ENCODE measurements at places on chromosomes 11 and 22. TPM values are rescaled to one million over a fixed set of nuclear protein-coding genes. Genes with fewer than 3 reads are reported as not detected.
A peak's percentile ranks its signal among the peaks of the same experiment; 100 is the strongest.

The DDI1 gene
- total RNA-seq: not detected

The IFITM5 gene
- total RNA-seq: not detected

DNA sequence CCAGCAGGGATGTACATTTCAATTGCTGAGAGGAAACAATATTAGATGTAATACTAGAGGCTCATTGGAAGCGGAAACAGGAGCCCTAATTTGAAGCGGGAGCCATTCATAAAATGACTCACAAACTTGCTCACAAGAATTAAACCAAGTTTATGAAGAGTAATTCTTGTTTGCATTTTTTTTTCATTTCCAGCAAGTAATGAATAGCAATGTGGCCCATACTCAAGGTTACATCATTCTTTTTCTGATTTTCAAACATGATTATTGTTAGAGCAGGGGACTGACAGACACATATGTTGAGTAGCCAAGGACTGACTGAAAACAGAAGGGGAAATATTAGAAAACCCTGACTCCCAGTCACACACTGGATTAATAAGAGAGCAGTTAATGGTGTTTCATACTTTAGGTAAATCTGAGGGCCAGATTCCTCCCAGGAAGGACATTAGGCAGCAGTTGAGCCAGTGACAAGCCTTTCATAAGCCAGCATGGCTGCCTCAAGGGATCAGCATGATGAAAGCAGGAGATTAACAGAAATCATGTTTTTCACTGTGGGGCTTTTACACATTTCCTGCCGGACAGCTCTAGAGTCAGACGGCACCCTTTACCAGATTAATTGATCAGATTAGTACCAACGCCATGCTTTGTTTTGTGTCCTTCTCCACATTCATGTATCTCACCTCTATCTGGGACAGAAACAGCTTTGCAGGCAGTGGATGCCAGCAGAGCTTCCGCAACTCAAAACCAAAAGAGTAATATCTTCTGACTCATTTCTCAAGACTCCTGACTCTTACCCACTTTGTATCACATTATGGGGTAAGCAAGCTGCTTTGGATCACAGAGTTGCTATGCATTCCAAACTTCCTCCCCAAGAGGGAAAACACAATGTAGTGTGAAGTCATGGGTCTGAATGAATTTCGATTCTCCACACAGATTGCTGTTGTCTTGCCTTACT is 831.6 kb downstream of the KCNA4 start:
- H3K27me3 ChIP-seq: no peaks in the 10 kb centered on the region
- H3K4me1 ChIP-seq: no peaks in the 10 kb centered on the region
- H3K27ac ChIP-seq: no peak overlapping the region
- H3K4me3 ChIP-seq: no peak overlapping the region
- no peak for DNase-seq

DNA sequence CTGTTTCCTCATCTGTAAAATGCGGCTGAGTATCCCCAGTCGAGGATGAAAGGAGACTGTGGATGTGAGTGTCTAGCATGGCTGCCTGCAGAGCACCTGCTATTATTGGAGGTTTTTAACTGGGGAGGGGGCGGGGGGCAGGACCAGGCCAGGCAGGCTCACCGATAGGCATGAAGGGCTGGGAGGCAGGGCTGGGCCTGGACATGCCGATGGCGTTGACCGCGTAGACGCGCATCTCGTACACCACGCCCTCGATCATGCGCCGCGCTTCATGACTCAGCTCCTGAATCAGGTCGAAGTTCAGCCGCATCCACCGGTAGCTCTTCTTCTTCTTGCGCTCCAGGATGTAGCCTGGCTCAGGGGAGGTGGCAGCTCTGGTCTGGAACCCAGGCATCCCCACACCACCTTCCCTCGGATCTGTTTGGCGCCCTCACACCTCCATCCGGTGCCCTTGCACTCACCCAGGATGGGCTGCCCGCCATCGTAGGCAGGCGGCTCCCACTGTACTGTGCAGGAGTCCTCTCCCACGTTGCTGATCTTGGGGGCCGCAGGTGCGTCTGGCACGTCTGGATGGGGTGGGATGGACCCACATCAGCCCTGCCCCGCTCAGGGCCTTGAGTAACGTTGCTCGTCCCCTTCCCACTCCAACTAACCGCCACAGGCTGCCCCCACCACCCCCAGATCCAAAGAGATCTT is 15.1 kb downstream of the MYBPC3 start:
- no peaks in the 10 kb centered on the region for H3K36me3 ChIP-seq
- no peak for DNase-seq
- H3K27ac ChIP-seq: no peak overlapping the region
- H3K27me3 ChIP-seq: peaks cover 2% of the 10 kb centered on the region

DNA sequence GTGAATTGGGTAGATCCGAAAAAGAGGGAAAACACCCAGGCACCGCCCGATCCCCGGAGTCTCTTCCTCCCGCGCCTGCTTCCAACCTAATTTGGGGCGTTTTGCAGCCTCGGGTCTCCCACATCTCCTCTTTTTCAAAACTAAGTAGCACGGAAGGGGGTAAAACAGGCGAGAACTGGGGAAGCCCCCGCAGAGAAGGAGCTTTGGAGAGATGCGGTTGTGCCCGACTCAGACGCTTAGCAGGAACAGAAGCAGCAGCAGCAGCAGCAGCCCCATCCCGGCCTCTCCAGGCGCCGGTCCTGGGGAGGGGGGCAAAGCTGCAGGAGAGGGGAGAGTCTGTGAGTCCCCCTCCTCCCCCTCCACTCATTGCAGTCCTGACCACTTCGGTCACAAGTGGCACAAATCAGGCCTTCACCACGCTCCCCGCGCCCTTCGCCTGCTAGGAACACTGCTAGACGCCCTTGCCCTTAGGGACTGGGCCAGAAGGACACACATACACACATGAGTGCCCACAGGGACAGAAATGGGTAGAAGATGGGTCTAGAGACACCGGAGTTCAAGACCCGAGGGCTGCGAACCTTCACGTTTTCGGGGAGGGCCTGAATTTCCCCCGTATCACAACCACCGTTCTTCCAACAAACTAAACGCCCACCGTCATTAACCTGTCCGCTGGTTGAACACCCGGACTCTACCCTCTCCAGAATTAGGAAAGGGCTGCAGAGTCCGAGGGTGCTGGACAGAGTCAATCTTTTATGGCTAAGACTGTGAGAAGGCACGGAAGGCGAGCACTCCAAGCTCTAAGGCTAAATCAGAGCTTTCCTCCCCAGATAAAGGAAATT is 98.3 kb upstream of the HSD17B12 start:
- H3K36me3 ChIP-seq: no peaks in the 10 kb centered on the region
- no peak for DNase-seq
- H3K27ac ChIP-seq: no peak overlapping the region
- peaks cover 84% of the 10 kb centered on the region for H3K27me3 ChIP-seq

GRCh38 chr22:19405652-19406051 is 25.9 kb downstream of the HIRA start:
- H3K27ac ChIP-seq: no peak overlapping the region
- no peak overlapping the region for H3K4me3 ChIP-seq
- peaks cover 13% of the 10 kb centered on the region for H3K36me3 ChIP-seq
- no peak for DNase-seq
- H3K4me1 ChIP-seq: no peaks in the 10 kb centered on the region

DNA sequence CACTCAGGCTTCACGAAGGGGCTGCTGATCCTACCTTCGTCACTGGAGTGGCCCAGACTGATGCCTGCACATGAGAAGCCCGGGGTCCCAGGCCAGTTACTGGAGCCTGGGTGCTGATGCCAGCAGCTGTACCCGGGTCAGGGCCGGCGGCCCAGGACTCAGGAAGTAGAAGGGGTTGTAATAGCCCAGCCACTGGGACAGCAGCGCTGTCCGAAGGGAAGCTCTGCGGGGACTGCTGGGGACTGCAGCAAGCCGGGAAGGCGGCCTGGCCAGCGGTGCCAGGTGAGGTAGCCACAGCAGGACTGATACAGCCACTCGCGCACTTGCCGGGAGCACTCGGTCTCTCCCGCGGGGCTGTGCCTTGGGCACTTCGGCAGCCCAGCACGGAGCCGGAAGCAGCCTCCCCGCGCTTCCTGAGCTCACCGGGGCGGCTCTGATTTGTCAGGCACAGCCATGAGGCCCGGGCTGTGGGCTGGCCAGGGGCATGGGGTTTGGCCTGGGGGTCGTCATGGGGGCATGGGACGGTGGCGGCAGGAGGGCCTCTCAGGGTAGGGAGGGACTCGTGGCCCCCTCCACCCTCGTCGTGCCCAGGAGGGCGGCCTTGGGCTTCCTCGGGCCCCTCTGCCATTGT is 13.9 kb upstream of the OR8K1 start:
- H3K4me1 ChIP-seq: no peaks in the 10 kb centered on the region
- DNase-seq: no peak
- no peak overlapping the region for H3K27ac ChIP-seq
- no peak overlapping the region for H3K4me3 ChIP-seq
- H3K27me3 ChIP-seq: no peaks in the 10 kb centered on the region

GRCh38 chr11:121961321-121961801 is 154.7 kb downstream of the BLID start:
- peaks cover 6% of the 10 kb centered on the region for H3K27me3 ChIP-seq
- DNase-seq: no peak
- H3K4me1 ChIP-seq: peaks cover 7% of the 10 kb centered on the region

DNA sequence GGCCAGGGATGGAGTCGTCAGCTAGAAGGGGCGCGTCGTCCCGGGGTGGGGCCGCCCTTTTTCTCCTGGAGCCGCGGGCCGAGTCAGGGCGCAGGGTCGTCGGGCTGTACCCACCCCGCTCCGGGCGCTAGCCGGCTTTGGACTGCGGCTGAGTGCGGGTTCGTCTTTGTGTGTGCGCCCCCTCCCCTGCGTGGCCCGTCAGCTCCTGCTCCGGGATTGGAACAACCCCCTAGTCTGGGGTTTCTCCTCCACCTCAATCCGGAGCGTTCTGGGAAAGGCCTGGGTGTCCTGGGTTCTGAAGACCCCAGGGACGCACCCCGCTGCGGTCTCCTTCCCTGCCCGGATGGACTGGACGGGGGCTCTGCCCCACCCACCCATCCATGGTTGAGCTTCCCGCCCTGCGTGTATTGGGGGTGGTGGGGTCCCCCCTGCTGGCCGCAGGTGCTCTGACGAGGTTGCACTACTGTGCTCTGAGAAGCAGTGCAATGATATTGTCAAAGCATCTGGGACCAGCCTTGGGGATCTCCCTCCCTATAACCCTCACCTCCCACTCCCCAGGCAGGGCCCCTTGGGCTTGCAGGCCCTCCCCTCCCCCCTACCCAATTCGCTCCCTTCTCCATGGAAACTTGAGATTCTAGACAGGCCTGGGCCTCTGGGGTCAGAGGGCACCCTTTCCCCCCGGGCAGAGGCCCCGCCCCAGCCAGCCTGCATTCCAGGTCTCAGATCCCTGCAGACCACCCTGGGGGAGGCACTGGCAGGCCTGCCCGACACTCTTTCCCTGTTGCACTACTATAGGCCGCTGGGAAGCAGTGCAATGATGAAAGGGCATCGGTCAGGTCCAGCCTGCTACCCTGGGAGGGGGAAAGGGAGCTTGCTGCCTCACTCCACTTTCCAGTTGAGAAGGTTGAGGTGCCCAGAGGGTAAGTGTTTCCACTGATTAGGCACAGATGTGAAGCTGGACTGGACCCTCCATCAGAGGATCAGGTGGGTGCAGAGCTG is 10.7 kb downstream of the SDF2L1 start:
- peaks cover 26% of the 10 kb centered on the region for H3K4me1 ChIP-seq
- no peak for DNase-seq
- no peaks in the 10 kb centered on the region for H3K27me3 ChIP-seq
- peaks cover 7% of the 10 kb centered on the region for H3K36me3 ChIP-seq

GRCh38 chr11:109249597-109249996 is 172.4 kb upstream of the C11orf87 start:
- H3K27me3 ChIP-seq: no peaks in the 10 kb centered on the region
- H3K4me1 ChIP-seq: no peaks in the 10 kb centered on the region
- no peak overlapping the region for H3K27ac ChIP-seq
- no peak overlapping the region for H3K4me3 ChIP-seq
- no peak for DNase-seq
- no peaks in the 10 kb centered on the region for H3K36me3 ChIP-seq

DNA sequence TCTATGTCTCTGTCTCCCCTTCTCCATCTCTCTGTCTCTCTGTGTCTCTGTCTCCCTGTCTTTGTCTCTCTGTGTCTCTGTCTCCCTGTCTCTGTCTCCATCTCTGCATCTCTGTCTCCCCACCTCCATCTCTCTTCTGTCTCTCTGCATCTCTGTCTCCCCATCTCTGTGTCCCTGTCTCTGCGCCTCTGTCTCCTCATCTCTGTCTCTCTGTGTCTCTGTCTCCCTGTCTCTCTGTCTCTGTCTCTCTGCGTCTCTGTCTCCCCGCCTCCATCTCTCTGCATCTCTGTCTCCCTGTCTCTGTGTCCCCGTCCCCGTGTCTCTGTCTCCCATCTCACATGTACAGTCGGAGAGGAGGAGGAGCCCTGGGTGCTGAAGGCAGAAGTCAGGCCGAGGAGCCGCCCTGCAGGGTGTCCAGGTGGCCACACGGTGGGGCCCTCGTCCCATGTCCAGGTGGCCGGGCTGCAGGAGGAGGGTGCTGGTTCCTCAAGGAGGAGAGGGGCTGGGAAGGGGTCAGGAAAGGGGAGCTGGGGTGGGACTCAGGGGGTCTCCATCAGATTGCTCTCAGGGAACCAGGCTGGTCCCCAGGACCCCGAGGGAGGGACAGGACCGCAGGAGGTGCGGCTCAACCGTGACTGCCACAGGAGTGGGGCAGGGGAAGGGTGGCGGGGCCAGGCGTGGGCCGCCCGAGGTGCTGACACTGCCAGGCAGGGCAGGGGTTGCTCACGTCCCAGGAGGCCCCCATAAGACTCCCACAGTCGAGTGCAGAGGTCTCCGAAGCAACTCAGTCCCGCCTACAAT is 25.6 kb upstream of the TH start:
- no peaks in the 10 kb centered on the region for H3K36me3 ChIP-seq
- peaks cover 5% of the 10 kb centered on the region for H3K4me1 ChIP-seq
- DNase-seq: peak; percentile 81
- H3K27ac ChIP-seq: peak overlapping the region; percentile 10
- H3K4me3 ChIP-seq: no peak overlapping the region
- H3K27me3 ChIP-seq: peaks cover 12% of the 10 kb centered on the region

Measured in activated naive CD8-positive, alpha-beta T cell treated with anti-CD3 and anti-CD28 coated beads, Interleukin-2, amount 10 ng/mL, durations not matched to agents 7 days and 5 days (primary cell).